Iris pigment epithelial cell (primary cell): ENCODE measurements at places on chromosomes 2 and 18.

DNA sequence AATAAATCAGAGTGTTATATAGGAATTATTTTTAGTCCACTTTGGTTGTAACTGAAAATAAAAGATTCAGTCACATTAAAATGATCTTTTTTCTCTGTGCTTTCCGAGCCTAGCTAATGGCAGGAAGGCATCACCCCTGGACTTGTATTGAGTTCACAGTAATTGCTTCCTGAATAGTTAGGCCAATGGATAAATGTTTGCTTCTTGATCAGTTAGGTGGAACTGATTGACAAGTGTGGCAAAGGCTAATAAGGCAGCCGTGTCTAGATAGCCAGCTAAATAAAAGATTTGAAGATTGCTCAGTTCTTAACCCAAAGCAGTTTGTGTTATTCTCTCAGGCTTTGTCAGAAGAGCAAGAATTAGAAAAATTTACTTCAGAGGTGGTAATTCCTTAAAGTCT is 20.8 kb downstream of the FAM171B start:
- DNase-seq = no peak

DNA sequence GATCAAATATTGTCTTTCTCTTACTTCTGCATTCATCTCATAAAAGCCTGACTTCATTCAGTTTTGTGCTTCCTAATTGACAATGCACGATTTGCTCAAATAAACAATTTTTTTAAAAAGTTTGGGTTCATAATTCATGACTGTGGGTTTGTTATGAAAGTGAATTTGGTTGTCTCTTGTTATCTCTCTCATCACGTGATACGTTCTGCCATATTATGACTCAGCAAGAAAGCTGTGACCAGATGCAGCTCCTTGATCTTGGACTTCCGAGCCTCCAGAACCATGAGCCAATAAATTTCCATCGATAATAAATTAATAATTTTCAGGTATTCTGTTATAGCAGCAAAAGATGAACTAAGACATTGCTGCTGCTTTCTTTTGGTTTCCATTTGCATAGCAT is 156.5 kb upstream of the LRATD1 start:
- DNase-seq = no peak

DNA sequence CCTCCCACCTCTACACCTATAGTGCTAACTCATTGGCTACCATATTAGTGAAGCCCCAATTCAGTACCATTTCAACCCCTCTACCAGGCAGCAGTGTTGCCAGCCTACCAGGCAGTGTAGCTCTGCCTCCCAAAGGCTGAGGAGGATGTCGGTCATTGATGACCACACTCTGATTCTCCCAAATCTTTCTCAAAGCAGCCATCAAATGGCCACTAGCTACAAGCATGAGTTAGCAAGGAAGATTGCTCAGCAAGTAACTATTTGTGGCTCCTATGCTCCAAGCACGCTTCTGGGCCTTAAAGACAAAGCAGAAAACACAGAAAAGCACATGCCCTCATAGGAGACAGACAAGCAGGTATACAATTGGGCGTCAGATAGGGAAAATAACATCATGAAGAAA is 42.7 kb upstream of the AFF3 start:
- DNase-seq = no peak

GRCh38 chr18:62329691-62330454 is 4.8 kb downstream of the TNFRSF11A start:
- DNase-seq = peak; percentile 30

DNA sequence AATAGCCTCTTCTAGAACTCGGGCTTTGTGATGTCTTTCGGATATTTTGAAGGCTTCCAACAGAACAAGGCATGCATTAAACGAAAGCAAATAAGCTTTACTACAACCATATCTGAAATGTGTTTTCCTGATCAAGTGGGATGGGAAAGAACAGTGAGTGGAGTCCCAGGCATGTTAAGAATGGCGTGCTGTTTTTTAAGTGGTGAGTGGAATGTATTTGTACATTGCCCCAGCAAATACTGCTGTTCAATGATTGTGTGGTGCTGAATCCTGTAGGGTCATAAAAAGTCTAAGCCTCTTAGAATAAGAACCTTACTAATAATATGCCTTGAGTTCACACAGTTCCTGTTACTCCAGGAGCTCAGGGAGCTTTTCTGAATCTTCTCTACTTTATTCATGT is 52.5 kb downstream of the POMC start:
- DNase-seq = peak; percentile 75

GRCh38 chr2:241228860-241229516 is 40.5 kb downstream of the ANO7 start:
- no peak for DNase-seq

DNA sequence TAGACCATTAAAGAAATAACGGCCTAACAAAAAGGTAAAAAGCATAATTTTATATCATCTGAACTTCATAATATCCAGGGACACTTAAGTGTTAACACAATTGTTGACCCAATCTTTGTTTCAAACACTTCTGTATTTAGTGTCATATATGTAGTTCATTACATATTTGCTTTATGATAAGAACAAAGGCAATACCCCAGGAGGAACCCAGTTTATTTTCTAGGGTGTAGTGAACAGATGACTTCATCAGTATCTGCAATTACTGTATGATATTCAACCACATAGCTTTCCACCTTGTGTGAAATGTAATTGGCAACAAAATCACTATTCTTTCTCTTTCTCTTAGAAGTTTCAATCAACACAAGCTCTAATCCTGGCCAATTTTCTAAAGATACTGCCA is 177.8 kb downstream of the SLC39A10 start:
- no peak for DNase-seq

DNA sequence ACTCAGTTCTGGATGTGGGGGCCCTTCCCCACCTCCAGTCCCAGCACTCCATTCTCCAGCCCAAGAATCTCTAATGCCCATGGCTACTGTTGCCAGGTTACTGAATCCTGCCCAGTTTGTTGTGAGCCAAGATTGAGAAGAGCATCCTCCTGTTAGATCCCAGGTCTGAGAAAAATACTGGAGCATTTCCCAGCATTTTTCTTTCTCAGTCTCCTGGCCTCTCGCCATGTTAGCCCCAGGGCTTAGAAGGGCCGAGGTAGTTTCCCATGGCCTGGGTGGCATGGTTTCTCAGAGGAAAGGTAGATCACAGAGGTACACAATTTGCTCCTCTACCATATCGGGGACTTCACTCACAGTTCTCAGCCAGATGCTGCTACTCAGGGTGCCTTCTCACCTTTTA is 135.7 kb downstream of the OTX1 start:
- no peak for DNase-seq

DNA sequence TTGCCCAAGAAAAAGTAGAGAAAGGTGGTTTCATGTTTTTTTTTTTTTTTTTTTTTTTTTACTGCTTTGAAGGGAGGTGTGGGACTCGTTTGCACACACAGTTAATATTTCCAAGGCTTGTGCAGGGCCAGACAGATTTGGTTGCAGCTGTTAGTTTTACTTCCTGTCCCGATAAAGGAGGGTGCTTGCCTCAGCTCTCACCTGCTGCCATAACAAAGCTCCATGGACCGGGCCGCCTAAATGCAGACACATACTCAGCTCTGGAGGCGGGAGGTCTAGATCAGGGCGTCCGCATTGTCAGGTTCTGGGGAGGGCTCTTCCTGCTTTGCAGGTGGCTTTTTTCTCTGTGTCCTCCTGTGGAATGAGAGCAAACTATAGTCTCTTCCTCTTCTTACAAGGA is 69.9 kb downstream of the ODC1 start:
- DNase-seq = no peak

GRCh38 chr2:33291278-33292013 is 185.0 kb upstream of the RASGRP3 start:
- peak; percentile 81 for DNase-seq

DNA sequence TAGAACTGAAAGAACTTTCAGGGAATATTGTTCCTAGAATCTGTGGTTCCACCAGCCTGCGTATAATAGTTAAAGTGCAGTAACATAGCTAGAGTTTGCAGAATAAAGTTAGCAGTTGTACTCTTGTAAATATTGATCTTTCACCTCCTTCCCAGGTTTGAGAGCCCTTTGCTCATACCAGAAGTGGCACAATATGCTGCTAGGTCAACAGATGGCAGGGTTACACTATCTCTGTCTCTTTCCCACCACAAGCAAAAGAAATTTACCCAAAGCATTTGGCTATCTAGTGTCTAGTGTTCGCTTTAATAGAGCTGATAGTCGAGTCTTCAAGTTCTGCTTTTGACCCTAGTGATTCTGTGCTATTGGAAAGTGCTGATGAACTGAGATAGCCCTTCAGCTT is 119.0 kb upstream of the KLHL14 start:
- no peak for DNase-seq

DNA sequence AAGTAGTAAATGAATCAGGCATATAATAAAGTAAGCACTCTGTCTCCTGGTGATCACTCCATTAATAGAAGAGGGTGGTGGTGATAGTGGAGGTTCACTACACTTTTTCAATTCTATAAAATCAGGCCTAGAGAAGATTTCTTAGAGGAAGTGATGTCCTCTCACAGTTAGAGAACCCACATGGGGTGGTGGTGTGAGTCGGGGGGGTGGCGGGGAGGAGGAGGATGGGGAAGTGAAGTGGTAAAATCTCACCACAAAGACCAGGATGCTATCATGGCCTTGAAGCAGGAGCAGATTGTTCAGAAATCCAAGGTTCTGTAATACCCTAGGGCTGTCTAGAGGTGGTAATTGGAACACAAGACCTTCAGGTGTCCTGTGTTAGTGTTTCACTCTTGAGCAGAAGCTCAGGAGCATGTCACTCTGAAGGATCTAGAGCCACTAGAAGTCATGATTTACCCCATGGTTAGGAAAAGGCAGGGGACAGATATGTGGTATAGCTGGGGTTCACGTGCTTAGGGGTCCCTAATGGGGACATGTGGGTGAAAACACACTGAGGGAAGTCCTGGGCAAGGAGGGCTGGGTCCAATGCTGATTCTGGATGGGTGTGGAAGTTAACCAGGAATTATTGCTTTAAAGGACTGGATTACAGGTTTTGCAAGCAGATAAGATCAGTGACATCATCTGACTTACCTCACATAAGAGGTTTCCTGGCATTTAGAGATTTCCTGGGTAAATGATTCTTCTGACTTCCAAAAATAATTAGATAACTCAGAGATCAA is 31.0 kb downstream of the RNF125 start:
- no peak for DNase-seq

- DNase-seq = peak; percentile 40
These were observed at the start of gene AKAIN1 for GRCh38 chr18:5197032-5197434. Gene AKAIN1 (minus strand): TSS chr18:5197257. CDS start chr18:5197053, 204 bp downstream.

DNA sequence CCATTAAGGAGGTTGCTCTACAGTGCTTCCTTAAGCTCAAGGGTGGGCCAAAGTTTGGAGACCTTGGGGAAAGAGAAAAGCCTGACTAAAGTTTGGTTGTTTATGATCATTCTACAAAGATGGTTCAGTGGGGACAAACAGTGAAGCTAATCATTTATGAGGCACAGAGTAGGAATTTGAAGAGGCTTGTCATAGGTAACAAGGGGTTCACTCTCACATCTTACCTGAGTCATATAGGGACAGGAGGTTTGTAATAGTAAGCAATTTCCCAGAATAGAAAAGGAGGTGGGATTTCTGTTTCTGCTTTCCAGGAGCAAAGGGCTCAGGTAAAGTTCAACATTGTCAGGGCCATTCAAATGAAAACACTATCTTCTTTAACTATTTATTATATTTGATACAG is 787.9 kb downstream of the CPS1 start:
- DNase-seq = no peak

GRCh38 chr2:236672606-236673005 is 103.0 kb downstream of the ACKR3 start:
- no peak for DNase-seq
